ENCODE measurements at places on chromosomes 2 and 18. TPM values are rescaled to one million over a fixed set of nuclear protein-coding genes. Genes with fewer than 3 reads are reported as not detected.

DNA sequence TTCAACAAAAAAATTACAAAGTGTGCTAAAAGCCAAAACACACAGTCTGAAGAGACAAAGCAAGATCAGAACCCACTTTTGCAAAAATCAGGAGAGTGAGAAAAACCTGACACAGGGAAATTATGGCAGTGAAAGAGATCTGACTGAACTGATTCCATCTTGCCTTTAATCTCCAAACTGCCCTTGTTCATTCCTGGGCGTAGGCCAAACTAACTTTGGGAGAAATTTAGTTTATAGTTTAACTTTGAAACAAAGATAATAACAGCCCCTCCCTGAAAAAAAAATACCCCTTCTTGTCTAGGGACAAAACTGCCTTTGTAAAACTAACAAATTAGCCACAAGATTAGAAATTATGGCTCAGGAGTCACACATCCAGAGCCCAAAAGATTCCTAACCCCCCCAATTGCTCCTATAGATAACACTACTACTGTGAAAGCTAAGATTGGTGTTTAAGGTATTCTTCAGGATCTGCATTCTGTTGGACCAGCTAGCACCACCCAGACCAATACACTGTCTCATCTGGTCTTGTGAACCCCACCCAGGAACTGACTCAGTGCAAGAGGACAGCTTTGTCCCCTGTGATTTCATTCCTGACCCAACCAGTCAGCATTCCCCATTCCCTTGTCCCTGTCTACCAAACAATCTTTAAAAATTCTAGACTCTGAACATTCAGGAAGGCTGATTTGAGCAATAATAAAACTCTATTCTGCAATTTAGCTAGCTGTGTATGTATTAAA lies 226.1 kb upstream of the SH3BP4 start:
- peak; percentile 62 for DNase-seq
- no peak overlapping the region for H3K4me3 ChIP-seq
- H3K27ac ChIP-seq = peak overlapping the region; percentile 41
- no peaks in the 10 kb centered on the region for H3K27me3 ChIP-seq

- DNase-seq = no peak
- no peak overlapping the region for H3K27ac ChIP-seq
- H3K4me1 ChIP-seq = no peaks in the 10 kb centered on the region
- H3K4me3 ChIP-seq = no peak overlapping the region
- no peaks in the 10 kb centered on the region for H3K36me3 ChIP-seq
These were observed 841.8 kb downstream of the SLC4A3 start for GRCh38 chr2:220469201-220469600.

- H3K27me3 ChIP-seq = no peaks in the 10 kb centered on the region
- no peak for DNase-seq
- no peaks in the 10 kb centered on the region for H3K36me3 ChIP-seq
These were observed 26.5 kb downstream of the EPAS1 start for GRCh38 chr2:46323730-46324129.

GRCh38 chr2:72183016-72183415 lies 35.4 kb upstream of the CYP26B1 start:
- peak; percentile 26 for DNase-seq
- no peak overlapping the region for H3K4me3 ChIP-seq
- peak overlapping the region; percentile 26 for H3K27ac ChIP-seq
- no peaks in the 10 kb centered on the region for H3K27me3 ChIP-seq

GRCh38 chr2:75710220-75710576 lies 517 bp downstream of the GCFC2 start:
- H3K36me3 ChIP-seq = no peaks in the 10 kb centered on the region
- peak overlapping the region; percentile 95 for H3K27ac ChIP-seq
- peak overlapping the region; percentile 79 for H3K4me3 ChIP-seq
- DNase-seq = no peak
- no peaks in the 10 kb centered on the region for H3K27me3 ChIP-seq
- H3K4me1 ChIP-seq = peaks cover 10% of the 10 kb centered on the region

DNA sequence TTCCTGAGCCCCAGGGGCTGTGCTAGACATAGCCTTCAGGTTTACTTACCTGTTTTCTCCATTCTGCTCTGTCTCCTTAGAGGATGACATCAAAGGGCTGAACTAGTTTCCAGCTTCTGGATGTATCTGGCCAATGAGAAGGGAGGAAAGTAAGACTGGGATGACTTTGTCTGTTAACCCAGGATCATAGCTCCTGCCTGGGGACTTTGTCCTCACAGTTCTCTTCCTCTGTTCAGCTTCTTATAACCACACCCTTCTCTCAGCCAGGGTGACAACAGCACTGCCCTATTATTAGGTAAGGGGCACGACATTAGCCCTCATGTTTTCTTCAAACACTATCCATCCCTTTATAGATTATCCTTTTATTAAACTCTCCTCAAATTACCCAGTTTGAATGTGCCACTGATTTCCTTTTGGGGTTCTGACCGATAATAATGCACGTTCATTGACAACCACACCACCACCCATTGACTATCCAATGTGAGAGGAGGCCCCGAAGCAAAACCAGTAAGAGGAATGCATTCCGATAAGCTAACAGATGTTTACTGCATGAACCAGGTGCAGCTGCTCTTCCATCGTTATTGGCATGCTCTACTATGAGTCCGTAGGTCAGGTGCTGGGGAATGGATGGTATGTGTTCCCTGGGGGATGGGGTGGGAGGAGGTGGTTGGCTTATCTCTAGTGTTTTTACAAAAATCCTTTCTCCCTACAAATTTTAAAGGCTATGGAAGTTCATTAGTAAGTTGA lies 23.5 kb downstream of the TSN start:
- H3K27ac ChIP-seq = no peak overlapping the region
- H3K27me3 ChIP-seq = no peaks in the 10 kb centered on the region
- no peaks in the 10 kb centered on the region for H3K36me3 ChIP-seq
- no peak overlapping the region for H3K4me3 ChIP-seq
- no peaks in the 10 kb centered on the region for H3K4me1 ChIP-seq

Gene ZC3H8
- total RNA-seq = 5.9 TPM

DNA sequence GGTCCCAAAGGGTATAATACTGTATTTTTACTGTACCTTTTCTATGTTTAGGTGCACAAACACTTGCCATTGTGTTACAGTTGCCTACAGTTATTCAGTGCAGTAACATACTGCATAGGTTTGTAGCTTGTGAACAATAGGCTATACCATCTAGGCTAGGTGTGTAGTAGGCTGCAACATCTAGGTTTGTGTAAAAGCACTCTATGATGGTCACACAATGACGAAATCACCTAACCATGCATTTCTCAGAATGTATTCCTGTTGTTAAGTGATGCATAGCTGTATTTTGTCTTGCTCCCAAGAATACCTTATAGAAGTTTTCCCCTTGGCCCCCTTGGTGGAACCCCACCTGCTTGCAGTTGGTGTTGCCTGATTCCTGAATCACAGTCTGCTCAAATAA lies 29.3 kb upstream of the AGFG1 start:
- H3K27me3 ChIP-seq = no peaks in the 10 kb centered on the region
- H3K4me1 ChIP-seq = no peaks in the 10 kb centered on the region
- no peak for DNase-seq
- no peak overlapping the region for H3K27ac ChIP-seq
- no peak overlapping the region for H3K4me3 ChIP-seq
- H3K36me3 ChIP-seq = no peaks in the 10 kb centered on the region

DNA sequence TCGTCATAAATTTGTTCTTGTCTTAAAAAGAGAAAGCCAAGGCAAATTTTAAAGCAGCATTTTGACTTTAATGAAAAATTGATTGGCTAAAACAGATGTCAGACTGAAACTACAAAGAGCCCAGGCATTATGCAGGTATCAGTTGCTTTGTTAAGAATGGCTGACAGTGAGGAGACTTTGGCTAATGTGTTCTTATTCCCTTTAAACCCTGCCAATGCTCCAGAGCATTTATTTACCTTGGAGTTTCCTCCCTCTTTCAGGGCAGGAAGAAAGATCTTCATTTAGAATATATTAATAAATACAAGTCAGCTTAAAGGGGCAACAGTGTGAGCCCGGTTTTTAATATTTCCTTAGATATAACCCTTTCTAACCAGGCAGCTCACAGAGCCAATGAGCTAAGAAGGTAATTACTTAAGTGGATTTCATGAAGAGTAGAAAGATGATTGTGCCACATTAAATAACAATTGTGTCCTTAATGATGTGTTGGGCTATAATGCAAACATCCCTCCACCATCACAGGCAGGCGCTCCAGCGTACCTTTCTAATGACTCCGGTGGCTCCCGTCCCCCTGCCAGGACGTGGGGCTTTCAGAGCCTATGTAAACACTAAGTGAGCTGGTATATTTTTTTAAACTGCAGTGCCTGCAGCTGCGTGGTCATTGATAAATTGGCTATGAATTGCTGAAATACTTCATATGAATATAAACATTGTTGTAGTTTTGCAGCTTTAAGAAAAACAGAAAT lies 349.4 kb upstream of the POU3F3 start:
- DNase-seq = no peak
- H3K4me1 ChIP-seq = no peaks in the 10 kb centered on the region
- H3K4me3 ChIP-seq = no peak overlapping the region

Gene DHRS9
- total RNA-seq = 102 TPM

Gene NLRC4
- total RNA-seq = 0.22 TPM

DNA sequence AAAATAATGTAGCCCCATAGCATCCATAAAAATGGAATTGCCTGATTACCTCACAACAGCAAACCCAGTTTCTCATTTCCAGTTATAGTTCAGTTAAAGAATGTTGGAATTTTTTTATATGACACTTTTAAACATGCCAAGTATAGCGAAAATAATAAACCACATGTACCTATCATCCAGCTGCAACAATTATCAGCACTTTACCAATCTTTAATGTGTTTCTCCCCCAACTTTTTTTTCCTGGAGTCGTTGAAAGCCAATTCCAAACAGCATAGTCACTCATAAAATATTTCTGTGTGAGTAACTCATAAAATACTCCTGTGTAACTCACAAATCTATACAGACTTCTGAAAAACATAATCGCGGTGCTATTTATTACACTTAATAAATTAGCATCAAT lies 38.1 kb downstream of the SMAD4 start:
- H3K36me3 ChIP-seq = no peaks in the 10 kb centered on the region
- no peaks in the 10 kb centered on the region for H3K4me1 ChIP-seq
- H3K4me3 ChIP-seq = no peak overlapping the region
- no peak overlapping the region for H3K27ac ChIP-seq
- no peaks in the 10 kb centered on the region for H3K27me3 ChIP-seq

Gene PRR30
- not detected for total RNA-seq

DNA sequence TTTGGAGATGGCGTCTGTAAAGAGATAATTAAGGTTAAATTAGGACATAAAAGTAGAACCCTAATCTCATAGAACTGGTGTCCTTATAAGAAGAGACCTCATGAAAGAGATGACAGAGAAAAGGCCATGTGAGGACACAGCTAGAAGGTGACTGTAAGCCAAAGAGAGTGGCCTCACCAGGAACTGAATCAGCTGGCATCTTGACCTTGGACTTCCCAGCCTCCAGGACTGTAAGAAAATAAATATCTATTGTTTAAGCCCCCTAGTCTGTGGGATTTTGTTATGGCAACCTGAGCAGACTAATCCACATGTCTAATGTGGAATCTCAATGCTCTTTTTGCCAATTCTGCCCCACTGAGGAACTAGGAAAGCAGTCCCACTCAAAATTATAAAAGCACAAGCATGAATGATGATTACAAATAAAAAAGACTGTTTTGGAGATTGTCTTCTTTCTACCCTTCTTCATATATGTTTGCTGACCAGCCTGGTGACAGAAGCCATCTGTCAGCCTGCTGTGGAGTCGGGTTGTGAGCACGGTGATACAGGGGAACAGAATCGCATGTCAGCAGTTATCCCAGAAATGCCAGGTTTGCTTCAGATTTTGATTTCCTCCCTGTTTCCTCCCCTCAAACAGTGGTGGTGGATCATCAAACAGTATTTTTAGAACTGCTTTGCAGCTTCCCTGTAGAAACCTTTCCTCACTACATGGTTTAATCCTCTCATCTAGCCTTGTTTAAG lies 54.2 kb downstream of the INPP4A start:
- no peaks in the 10 kb centered on the region for H3K36me3 ChIP-seq
- no peak overlapping the region for H3K4me3 ChIP-seq
- no peak overlapping the region for H3K27ac ChIP-seq
- no peak for DNase-seq
- no peaks in the 10 kb centered on the region for H3K27me3 ChIP-seq

Gene ABCG5
- 0.29 TPM for total RNA-seq

GRCh38 chr2:131036269-131036668 lies 57.0 kb downstream of the FAM168B start:
- no peak overlapping the region for H3K27ac ChIP-seq
- H3K27me3 ChIP-seq = peaks cover 20% of the 10 kb centered on the region
- no peak for DNase-seq
- H3K36me3 ChIP-seq = no peaks in the 10 kb centered on the region
- H3K4me1 ChIP-seq = no peaks in the 10 kb centered on the region

DNA sequence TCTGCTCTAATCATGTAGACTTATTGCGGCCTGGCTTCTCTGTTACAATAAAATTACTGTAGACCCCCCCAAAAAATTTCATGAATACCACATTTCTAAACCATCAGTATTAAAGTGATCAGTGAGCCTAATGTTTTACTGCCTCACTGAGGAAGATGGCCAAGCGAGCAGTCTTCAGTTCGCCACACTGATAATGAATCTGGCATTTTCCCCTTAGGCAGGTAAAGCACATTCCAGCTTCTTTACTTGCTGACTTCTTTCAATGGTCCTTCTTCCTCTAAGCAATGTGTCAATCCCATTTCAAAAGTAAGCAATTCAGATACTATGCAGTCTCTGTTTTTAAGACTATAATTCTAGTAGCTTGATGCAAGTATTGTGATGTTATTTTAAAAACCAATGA lies 137.6 kb downstream of the LAMA1 start:
- no peak for DNase-seq
- no peaks in the 10 kb centered on the region for H3K27me3 ChIP-seq
- H3K4me1 ChIP-seq = no peaks in the 10 kb centered on the region
- no peaks in the 10 kb centered on the region for H3K36me3 ChIP-seq

Gene SPHKAP
- 0.08 TPM for total RNA-seq

Gene TMEM182
- total RNA-seq = 3.4 TPM

- H3K27me3 ChIP-seq = peaks cover 7% of the 10 kb centered on the region
- peak; percentile 58 for DNase-seq
- H3K4me1 ChIP-seq = no peaks in the 10 kb centered on the region
- peak overlapping the region; percentile 2 for H3K4me3 ChIP-seq
These were observed 11.1 kb upstream of the CYS1 start for GRCh38 chr2:10091182-10091888.

- H3K27me3 ChIP-seq = no peaks in the 10 kb centered on the region
- DNase-seq = no peak
- H3K4me1 ChIP-seq = no peaks in the 10 kb centered on the region
These were observed 10.4 kb upstream of the METTL21A start for GRCh38 chr2:207635468-207636200.

DNA sequence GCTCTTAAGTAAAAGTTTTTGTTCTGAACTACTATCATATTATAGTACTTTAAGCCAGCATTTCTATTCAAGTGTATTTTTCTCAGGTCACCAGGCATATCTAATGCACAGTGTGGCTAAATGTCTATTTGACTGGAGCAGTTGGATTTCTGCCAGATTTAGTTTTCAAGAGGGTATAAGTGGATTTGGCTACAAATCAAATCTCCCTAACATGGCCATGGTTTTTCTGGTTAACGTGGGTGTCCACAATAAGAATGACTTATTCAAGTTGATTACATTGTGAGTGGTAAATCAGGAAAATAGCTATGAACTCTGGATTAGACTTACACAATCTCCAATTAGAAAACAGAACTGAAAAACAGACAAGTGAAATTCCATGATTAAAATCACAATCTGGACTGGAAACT lies 5.7 kb upstream of the CHN1 start:
- no peak overlapping the region for H3K27ac ChIP-seq
- no peak overlapping the region for H3K4me3 ChIP-seq
- DNase-seq = no peak
- no peaks in the 10 kb centered on the region for H3K4me1 ChIP-seq
- H3K27me3 ChIP-seq = peaks cover 14% of the 10 kb centered on the region

- no peaks in the 10 kb centered on the region for H3K27me3 ChIP-seq
- H3K4me1 ChIP-seq = no peaks in the 10 kb centered on the region
- no peak overlapping the region for H3K27ac ChIP-seq
- H3K4me3 ChIP-seq = no peak overlapping the region
These were observed 180.4 kb downstream of the TRIB2 start for GRCh38 chr2:12897181-12897580.
